Activated CD4-positive, CD25-positive, alpha-beta regulatory T cell treated with anti-CD3 and anti-CD28 coated beads, Interleukin-2, amount 50 U/mL, for 72 hours (primary cell): ENCODE measurements at places on chromosomes 16 and 17.

- DNase-seq, result no peak
These were observed 16.6 kb downstream of the KIF1C start for GRCh38 chr17:5014357-5014756.

- DNase-seq, result no peak
These were observed 1.6 kb downstream of the NDUFAF8 start for GRCh38 chr17:81240761-81241160.

DNA sequence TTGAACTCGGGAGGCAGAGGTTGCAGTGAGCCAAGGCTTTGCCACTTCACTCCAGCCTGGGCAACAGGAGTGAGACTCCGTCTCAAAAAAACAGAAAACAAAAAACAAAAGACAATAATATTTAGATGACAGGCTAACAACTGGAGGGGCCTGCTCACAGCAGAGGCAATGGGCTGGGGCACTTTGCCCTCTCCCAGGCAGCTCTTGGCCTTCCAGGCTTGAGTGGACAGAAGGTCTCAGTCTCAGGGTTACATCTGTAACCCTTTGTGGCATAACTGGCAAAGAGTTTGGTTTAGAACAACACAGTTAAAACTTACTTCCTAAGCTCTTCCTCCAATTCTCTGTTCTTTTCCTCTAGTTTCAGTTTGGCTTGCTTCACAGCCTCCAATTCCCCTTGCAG is 114.9 kb downstream of the SPAG9 start:
- DNase-seq, result no peak

DNA sequence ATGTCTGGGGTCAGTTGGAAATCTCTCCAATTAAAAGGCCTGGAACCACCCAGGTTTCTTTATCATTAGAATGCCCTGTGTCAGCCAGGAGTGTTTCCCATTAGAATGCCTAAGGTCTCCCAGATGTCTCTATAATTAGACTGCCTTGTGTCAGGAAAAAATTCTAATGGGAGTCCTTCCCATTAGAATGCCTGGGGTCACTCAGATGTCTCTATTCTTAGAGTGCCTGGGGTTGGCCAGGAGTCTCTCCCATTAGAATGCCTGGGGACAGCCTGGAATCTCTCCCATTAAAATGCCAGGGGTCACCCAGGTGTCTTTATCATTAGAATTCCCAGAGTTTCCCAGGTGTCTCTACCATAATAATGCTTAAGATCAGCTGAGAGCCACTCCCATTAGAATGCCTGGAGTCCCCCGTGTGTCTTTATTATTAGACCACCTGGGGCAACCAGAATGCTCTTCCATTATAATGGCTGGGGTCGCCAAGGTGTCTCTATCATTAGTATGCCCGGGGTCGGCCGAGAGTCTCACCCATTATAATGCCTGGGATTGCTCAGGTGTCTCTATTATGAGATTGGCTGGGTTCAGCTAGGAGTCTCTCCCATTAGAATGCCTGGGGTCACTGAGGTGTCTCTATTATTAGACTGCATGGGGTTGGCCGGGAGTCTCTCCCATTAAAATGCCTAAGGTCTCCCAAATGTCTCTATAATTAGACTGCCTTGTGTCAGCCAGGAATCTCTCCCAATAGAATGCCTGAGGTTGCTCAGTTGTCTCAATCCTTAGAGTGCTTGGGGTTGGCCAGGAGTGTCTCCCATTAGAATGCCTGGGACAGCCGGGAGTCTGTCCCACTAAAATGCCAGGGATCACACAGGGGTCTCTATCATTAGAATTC is 2254.6 kb downstream of the TP53TG3F start:
- DNase-seq, result no peak
